A172 (cell line): ENCODE measurements at places on chromosomes 5 and 9. TPM values are rescaled to one million over a fixed set of nuclear protein-coding genes. Genes with fewer than 3 reads are reported as not detected.

Gene EQTN
- total RNA-seq: not detected in 2 replicates

Gene CARTPT
- total RNA-seq: not detected in 2 replicates

Gene TAF11L9
- not detected in 2 replicates for total RNA-seq

Gene CDC25C
- total RNA-seq: 24.8 and 25.4 TPM in 2 replicates

Gene MAP1B
- total RNA-seq: 98.8 and 137 TPM in 2 replicates

Gene SPDL1
- 269 and 385 TPM in 2 replicates for total RNA-seq
